ENCODE measurements at places on chromosomes 4 and X.

DNA sequence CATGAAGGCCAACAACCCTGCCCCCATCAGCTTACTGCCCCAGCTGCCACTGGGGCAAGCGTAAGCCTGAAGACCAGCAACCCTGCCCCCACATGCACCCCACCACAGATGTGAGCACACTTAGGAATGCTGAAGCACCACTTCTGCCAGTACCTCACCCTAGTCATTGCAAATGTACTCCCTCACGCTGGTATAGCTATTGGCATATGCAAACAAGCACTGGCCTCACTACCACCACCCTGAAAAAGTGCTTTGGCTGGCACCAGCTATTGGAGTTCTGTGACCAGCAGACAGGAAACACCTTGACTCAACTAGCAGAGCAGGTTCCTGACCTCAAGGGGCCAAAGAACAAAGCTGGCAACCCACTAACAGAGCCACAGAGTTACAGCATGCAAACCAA is 534.4 kb upstream of the POU3F4 start:
- no peak for DNase-seq

DNA sequence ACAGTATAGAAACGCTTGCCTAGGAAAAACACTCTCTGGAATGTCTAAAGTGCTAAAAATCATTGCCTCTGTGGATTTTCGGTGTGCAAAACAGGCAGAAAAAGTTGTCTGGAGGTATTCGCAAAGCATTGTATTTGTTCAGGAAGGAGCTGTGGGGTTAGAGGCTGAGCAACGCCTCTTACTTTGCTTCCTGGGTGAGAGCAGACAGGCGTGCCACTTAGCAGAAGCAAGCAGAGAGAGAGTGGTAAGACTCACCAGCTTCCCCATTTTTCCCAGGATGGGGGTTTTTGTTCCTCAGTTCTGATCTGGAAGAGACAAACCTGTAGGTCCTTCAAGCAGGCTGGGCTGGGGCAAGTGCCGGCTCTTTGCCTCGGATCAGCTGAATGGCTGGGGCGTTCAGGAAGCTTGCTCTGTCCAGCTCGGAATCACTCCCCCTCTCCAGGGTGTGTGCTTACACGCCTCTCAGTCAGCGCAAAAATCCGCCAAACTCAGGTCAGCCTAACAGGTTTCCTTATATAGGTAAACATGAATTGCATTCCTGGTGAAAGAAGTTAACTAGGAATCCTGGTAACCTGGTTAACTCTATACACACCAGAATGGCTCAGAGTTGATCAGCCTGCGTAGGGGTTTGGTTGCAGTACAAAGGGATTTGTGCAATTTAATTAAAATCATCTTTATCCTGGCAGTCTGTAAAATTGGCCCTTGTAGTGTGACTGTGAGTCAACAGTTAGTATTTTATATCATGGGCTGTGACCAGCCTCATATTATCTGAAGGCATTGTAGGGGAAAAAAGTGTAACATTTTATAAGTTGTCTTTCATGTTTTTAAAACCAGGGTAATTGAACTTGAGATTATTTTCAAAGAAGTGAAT is 213.1 kb upstream of the MID1 start:
- peak; percentile 62 for DNase-seq

GRCh38 chrX:6778544-6779503 is 243.9 kb upstream of the VCX3A start:
- DNase-seq: no peak

DNA sequence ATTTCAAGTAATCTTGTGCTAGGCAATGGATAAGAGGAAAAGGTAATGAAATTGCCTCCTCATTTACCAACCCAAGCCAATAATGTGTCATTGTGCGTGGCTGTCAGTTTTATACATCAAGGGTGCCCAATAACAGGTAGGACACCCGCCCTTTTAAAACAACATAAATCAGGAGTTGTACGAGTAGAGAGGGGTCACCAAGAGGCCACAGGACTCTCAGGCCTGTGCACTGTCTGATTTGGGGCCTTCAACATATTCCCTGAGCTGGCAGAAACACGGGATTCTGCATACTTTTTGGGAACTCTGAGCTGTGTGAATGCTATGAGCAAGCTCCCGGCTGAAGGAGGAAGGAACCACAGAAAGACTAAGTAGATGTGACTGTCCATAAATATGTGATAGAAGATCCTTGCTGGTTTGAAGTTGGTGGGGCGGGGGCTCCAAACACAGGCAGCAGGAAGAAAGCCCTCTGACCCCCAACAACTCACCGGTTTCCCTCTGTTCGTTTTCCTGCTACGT is 82.7 kb upstream of the MAML3 start:
- no peak for DNase-seq

GRCh38 chr4:11743976-11744375 is 315.3 kb upstream of the HS3ST1 start:
- no peak for DNase-seq

DNA sequence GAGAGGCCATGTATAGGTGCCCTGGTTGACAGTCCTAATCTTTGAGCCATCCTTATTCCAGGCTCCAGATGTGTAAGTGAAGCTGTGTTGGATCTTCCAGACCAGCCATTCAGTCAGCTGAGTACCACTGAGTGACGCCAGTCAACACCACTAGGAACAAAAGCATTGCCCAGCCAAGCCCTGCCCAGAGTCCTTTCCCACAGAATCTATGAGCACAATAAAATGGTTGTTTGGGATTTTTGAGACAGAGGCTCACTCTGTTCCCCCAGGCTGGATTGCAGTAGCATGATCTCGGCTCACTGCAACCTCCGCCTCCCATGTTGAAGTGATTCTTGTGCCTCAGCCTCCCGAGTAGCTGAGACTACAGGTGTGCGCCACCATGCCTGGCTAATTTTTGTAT is 262.5 kb downstream of the BCOR start:
- DNase-seq: no peak

GRCh38 chr4:1626151-1626550 is 58.0 kb downstream of the FAM53A start:
- DNase-seq: no peak

DNA sequence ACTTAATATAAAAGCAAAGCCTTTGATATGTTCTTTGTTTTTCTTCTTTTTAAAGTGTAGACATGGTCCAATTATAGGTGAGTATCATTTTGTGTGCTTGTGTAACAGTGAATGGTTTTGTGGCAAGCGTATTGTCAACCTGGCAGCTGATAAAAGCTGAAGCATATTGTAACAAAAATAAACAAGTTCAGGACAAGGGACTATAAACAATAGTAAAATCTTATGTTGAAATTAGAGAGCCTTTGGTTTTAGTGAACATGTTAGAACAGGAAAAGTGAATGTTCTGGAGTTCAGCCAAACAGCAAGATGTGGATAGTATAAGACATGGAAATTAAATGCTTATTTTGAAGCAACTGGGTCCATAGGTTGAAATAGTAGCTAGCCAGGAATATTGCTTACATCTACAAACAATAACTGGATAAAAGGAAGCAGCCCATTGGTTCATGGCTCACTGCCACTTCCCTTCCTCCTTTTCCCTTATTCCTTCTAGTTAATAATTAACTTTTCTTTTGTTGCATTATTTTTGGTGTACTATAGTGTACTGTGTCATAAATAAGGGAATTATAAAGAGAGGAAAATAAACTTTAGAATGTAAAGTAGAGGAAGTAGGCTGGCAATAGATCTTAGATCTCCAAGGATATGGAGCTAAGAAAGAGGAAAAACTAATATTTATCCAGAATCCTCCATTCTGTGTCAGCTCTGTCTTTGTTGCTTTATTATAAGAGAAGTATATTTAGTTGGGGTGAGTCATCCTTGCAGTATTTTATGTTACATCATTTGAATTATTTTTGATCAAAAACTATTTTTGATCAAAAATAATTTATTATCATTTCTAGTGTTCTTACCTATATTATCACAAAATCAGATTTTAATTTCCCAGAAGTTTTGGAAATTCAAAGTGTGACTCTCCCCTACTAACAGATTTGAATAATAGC is 65.6 kb downstream of the MRPL1 start:
- DNase-seq: no peak

DNA sequence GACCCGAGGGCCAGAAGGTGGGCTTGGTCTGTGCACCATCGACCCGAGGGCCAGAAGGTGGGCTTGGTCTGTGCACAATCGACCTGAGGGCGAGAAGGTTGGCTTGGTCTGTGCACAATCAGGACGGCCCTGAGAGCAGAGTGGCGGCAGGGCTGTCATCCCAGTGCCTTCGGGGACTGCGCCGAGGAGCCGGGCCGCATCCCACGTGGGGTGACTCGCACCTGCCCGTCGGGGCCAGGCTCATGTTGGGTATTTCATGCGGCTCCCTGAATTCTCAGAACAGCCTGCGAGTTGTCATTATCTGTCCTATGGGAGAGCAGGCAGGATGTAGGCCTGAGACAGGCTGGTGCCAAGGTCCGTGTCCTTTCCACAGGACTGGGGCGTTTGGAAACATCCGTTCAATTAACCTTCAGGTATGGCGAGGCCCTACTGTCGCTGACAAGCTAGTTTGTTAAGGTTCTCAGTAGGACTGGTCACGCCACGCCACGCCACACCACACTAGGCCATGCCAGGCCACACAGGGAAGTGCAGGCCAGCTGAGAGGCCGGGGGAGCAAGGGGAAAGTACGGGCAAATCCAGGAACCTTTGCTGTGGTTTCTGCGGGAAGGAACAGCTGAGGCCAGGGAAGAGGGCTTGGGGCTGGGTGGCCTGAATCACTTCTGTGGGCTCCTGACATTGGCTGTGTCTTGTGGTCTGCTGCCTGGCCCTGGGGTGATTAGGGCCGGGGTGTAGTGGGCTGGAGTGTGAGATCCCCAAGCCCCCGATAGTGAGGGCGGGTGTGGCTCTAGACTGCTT is 182.9 kb downstream of the AFAP1 start:
- DNase-seq: no peak

- DNase-seq: no peak
Observed at GRCh38 chr4:154534296-154534695, 15.9 kb downstream of the PLRG1 start.

DNA sequence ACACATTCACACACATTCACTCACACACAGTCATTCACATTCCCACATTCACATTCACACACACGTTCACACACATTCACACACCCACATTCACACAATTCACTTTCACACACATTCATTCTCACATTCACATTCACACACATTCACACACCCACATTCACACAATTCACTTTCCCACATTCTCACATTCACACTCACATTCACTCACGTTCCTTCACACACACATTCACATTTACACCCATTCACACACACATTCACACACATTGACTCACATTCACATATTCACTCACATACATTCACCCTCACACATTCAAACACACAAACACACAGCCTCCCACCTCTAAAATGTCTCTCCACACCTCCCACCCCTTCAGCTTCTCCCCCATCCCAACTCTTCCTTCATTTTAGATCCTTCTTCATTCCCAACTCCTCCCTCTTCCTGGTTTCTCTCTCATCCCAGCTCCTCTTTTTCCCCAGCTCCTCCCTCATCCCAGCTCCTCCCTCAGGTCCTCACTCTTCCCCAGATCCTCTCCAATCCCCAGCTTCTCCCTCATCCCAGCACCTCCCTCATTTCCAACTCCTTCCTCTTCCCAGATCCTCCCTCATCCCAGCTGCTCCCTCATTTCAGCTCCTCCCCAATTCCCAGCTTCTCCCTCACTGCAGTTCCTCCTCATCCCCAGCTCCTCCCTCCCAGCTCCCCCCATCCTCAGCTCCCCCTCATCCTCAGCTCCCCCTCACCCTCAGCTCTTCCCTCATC is 111.0 kb downstream of the FAM53A start:
- DNase-seq: no peak

DNA sequence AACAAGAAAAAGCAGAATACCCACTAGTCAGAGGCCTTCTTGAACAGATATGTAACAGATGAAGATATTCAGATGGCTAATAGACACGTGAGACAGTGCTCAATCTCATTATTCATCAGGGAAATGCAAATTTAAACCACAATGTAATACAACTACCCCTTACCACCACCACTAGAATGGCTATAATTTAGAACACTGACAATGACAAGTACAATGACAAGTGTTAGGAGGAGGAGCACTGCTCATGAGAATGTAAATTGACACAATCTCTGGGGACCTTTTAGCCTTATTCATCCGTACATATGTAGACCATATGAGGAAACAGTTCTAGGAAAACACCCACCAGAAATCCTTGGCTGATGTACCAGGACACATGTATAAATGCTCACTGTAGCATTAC is 13.1 kb downstream of the ZNF81 start:
- no peak for DNase-seq

GRCh38 chr4:921830-922331 is 10.2 kb downstream of the GAK start:
- peak; percentile 37 for DNase-seq

DNA sequence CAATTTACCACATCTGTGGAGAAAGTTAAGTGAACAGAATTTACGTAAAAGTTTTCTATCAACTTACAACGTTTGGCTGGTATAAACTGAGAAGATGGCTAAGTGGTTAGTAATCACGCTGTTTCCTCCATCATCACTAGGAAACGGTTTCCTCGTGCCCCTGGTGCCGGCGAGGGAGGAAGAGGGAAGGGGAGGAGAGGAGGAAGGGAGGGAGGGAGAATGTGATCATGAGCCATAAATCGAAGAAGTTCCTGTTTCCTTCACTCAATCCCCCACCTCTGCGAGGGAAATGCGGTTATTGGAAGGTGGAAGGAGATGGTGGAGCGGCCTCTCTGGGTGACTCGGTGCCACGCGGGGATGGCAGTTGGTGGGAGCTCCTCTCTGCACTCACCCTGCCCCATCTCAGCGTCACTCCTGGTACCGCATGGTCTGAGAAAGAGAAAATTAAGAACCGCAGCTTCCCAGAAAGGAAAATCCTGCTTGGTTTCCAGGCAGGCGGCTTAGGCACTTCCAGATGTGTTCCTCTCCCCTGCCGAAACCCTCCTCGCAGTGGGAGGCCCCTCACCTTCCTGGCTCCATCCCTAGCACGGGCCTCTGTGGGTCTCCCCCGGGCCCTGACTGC is 216.8 kb downstream of the AFAP1 start:
- no peak for DNase-seq

DNA sequence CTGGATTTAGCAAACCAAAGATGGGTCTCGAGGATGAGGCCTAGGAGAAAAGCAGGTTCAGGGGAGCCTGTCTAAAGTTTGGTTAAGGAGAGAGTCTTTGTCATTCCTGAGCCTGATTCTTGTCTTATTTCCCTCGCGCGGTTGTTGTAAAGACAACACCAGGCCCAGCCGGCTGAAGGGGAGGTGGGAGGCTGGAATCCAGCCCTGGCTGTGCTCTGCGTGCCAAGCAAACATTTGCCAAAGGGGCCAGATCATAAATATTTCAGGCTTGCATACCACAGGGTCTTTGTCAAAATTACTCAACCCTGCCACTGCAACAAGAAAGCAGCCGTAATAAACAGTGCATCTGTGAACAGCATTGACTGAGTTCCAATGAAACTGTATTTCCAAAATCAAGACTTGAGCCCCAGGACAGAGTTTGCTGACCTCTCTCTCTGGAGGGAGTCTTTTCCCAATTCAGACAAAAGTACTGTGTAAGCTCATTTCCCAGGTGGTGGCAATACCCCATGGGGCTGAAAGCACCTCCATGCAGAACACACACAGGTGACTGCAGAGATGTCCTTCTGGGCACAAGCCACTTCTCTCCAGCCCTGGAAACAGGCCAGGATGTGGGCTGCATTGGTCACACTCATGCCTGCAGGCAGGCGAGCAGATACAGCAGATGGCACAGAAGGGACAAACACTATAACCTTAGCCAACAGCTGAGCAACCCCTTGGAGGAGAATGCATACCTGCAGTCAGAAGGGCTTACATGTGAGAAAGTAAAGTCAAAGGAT is 320.3 kb downstream of the STK32B start:
- no peak for DNase-seq

All from upper lobe of right lung (tissue), 1 donor.